ENCODE measurements at places on chromosomes 2 and 18. TPM values are rescaled to one million over a fixed set of nuclear protein-coding genes. Genes with fewer than 3 reads are reported as not detected.
A peak's percentile ranks its signal among the peaks of the same experiment; 100 is the strongest.

- no peaks in the 10 kb centered on the region for H3K27me3 ChIP-seq
- peak; percentile 74 for DNase-seq
- no peak overlapping the region for H3K27ac ChIP-seq
- H3K4me3 ChIP-seq: no peak overlapping the region
- no peaks in the 10 kb centered on the region for H3K36me3 ChIP-seq
- peaks cover 11% of the 10 kb centered on the region for H3K4me1 ChIP-seq
Observed at GRCh38 chr2:235026649-235027557, 75.1 kb downstream of the SH3BP4 start.

The MOGAT1 gene
- 1.7 TPM for total RNA-seq

DNA sequence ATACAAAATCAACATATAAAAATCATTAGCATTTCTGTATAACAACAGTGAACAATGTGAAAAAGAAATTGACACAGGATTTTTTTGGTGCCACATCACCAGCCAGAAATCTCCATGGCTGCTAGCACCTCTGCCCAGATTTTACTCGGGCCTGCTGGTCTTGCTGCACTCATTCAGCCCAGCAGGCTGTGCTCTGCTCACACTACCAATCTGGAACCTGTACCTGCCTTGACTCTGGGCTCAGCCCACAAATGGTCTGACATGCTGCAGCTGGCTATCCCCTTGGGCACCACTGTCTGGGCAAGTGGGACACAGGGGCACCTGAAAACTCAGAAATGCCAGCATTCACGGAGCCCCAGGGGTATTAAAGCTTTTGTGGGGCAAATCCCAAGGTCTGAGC is 392.5 kb upstream of the NRXN1 start:
- H3K27ac ChIP-seq: no peak overlapping the region
- H3K4me3 ChIP-seq: no peak overlapping the region
- no peaks in the 10 kb centered on the region for H3K36me3 ChIP-seq

- H3K27me3 ChIP-seq: no peaks in the 10 kb centered on the region
- H3K36me3 ChIP-seq: no peaks in the 10 kb centered on the region
- peaks cover 9% of the 10 kb centered on the region for H3K4me1 ChIP-seq
- peak; percentile 51 for DNase-seq
Observed at GRCh38 chr2:105744909-105745853, at the start of gene NCK2. TSS of gene NCK2 (plus strand) at chr2:105744912. CDS start at chr2:105855064, 110,152 bp downstream.

The FOXD4L1 gene
- total RNA-seq: not detected

- H3K36me3 ChIP-seq: no peaks in the 10 kb centered on the region
- no peaks in the 10 kb centered on the region for H3K27me3 ChIP-seq
- H3K27ac ChIP-seq: no peak overlapping the region
- H3K4me1 ChIP-seq: peaks cover 10% of the 10 kb centered on the region
Observed at GRCh38 chr2:62231541-62231940, 35.6 kb downstream of the B3GNT2 start.

The EVA1A gene
- 35.8 TPM for total RNA-seq

- DNase-seq: no peak
- H3K27me3 ChIP-seq: no peaks in the 10 kb centered on the region
- H3K4me3 ChIP-seq: no peak overlapping the region
- no peaks in the 10 kb centered on the region for H3K4me1 ChIP-seq
Observed at GRCh38 chr2:123696799-123697410, 328.2 kb upstream of the CNTNAP5 start.

DNA sequence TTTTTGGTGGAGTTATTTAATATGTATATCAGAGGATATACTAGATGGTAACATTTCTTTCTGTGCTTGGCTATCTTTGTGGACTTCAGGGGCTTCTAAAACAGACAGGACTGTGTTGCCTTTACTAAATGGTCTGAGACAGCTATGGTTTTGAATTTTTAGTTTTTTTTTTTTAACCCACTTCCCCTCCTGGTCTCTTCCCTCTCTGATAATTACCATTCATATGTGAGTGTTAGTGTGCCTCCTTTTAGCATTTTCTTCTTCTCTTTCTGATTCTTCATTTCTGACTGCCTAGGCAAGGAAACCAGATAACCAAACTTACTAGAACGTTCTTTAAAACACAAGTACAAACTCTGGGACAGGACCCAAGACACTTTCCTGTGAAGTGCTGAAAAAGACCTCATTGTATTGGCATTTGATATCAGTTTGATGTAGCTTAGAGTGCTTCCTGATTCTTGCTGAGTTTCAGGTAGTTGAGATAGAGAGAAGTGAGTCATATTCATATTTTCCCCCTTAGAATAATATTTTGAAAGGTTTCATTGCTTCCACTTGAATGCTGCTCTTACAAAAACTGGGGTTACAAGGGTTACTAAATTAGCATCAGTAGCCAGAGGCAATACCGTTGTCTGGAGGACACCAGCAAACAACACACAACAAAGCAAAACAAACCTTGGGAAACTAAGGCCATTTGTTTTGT is 52.7 kb downstream of the SMAD4 start:
- no peak for DNase-seq
- H3K4me3 ChIP-seq: no peak overlapping the region
- H3K27me3 ChIP-seq: no peaks in the 10 kb centered on the region
- no peaks in the 10 kb centered on the region for H3K4me1 ChIP-seq

- peak; percentile 45 for DNase-seq
- no peak overlapping the region for H3K4me3 ChIP-seq
- H3K36me3 ChIP-seq: no peaks in the 10 kb centered on the region
- no peaks in the 10 kb centered on the region for H3K27me3 ChIP-seq
Observed at GRCh38 chr2:179612108-179612507, 249.3 kb downstream of the ZNF385B start.

DNA sequence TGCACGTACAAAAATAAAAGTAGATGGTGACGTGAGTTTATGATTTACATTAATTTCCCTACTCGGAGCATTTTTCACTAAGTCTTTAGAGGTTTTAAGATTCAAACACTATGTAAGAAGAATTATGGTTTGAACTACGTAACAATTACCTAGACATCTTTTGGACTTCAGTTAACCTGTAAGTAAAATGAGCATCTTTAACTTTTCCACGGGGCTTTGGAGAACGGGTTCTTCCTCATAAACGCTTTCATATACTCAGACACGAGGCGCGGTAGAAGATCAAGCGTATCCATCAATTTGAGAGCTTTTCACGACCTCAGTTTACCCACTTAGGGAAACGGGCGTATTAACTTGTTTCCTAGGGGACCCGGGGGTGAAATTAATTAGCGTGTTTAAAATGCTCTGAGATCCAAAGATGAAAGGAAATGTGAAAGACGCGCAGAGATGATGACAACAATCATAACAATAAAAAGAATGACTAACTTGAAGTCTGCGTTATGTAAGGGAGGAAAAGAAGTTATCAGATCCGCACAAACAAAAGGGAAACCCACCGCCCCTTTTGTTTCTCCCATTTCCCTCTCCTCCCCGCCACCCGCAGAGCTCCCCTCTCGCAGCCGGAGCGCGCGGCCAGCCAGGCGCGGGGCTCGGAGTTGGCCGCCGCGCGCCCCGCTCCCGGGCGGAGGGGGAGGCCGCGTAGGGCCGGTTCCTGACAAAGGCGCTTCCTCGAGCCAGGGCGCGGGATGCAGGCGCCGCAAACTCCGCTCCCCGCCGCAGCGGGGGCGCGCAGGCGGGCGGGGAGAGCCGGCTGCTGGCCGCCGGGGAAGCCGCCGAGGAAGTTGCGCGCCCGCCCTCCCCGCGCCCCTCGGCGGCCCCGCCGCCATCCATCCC is 807 bp downstream of the PELI1 start:
- no peaks in the 10 kb centered on the region for H3K4me1 ChIP-seq
- peak overlapping the region; percentile 98 for H3K4me3 ChIP-seq
- H3K27me3 ChIP-seq: no peaks in the 10 kb centered on the region
- H3K36me3 ChIP-seq: no peaks in the 10 kb centered on the region
- peak; percentile 79 for DNase-seq

DNA sequence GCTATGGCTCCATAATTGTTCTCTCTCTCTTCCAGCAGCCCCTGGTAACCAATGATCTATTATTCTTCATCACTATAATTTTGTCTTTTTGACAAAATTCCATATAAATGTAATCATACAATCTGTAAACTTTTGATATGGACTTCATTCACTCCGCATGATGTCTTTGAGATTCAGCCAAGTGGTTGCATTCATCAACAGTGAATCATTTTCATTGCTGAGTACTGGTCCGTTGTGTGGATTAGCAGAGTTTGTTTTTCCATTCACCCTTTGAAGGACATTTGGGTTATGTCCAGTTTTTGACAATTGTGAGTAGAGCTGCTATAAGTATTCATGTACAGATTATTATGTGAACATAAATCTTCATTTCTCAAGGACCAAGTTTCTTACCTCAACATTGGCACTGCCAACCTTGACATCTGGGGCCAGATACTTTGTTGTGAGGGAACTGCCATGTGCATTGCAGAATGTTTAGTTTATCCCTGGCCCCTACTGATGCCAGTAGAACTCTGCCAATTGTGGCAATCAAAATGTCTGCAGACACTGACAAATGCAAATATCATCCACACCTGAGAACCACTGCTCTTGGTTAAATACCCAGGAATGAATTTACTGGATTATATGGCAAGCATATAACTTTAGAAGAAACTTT is 48.4 kb upstream of the BCL2L11 start:
- peak overlapping the region; percentile 47 for H3K27ac ChIP-seq
- H3K27me3 ChIP-seq: no peaks in the 10 kb centered on the region

The ARHGAP15 gene
- total RNA-seq: 74.3 TPM

The CAVIN2 gene
- 160 TPM for total RNA-seq

GRCh38 chr18:36757991-36758390 is 70.8 kb downstream of the TPGS2 start:
- H3K4me1 ChIP-seq: no peaks in the 10 kb centered on the region
- H3K27me3 ChIP-seq: no peaks in the 10 kb centered on the region
- no peak for DNase-seq
- H3K4me3 ChIP-seq: no peak overlapping the region
- H3K36me3 ChIP-seq: no peaks in the 10 kb centered on the region
- no peak overlapping the region for H3K27ac ChIP-seq

The DSG1 gene
- total RNA-seq: not detected

DNA sequence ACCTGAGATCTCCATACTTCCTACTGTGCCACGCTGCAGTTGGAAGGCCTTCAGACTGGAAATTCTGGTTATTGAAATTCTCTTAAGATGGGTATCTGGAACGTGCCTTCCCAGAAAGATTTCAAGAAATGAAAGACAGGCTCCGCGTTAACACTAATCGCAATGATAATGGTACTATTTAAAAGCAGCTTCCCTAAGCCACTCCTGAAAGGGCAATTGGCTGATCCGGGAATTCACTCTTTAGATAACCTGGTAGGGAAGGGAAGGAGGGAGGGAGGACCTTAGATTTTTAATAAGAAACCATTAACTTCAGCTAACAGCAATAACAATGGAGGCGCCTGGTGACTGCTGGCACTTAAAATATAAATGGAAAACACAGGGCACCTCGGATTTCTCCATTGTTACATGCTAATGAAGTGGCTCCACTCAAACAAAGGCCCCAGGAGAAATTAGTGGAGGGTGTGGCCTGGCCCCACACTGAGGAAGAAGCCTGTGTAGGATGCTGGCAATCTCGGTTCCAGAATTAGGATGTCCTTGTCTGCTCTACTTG is 22.5 kb upstream of the MTA3 start:
- no peak overlapping the region for H3K4me3 ChIP-seq
- no peaks in the 10 kb centered on the region for H3K4me1 ChIP-seq
- DNase-seq: peak; percentile 31
- H3K36me3 ChIP-seq: no peaks in the 10 kb centered on the region
- H3K27ac ChIP-seq: no peak overlapping the region

- H3K36me3 ChIP-seq: no peaks in the 10 kb centered on the region
- DNase-seq: no peak
- H3K4me1 ChIP-seq: no peaks in the 10 kb centered on the region
- H3K27me3 ChIP-seq: no peaks in the 10 kb centered on the region
- H3K4me3 ChIP-seq: no peak overlapping the region
Observed at GRCh38 chr2:75604484-75604883, 42.1 kb upstream of the MRPL19 start.

DNA sequence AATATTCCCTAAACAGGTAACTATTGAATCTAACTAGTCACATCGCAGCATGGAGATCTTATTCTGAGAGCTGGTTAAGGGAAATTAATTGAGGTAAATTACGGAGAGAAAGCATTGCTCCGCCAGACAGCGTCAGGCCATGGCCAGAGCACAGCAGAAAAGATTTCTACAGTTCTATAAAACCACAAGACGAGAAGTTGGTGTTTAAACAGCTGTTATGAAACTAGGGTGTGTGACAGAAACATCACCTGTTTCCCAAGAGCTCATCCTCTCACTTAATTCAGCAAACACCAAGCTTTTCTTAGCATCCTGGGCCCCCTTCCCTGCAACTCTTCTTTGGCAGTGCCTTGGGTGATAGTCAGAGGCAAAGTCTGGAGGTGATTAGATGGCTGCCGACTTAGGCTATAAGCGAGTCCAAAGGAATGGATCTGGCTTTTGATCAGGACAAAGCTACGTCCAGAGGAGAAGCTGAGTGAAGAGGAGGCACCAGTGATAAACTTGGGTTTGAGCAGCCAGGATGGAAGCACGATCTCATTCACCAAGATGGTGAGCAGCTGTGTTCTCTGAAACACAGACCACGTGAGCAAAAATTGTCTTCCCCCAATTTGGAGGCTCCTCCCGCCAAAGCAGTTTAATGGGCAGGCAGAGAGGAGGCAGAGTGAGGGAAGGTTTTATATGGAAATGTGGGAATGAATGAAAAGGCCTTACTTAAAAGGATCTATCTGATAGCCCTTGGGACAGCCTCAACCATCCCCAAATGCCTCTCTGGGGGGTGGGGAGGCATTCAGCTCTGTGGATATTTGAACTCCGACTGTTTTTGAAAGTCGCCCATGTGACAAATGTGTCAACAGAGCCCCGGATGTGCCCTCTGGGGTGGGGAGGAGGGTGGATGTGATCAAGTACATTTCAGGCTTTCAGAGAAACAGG is 57.8 kb downstream of the PKDCC start:
- no peaks in the 10 kb centered on the region for H3K36me3 ChIP-seq
- H3K4me1 ChIP-seq: peaks cover 15% of the 10 kb centered on the region
- H3K27me3 ChIP-seq: no peaks in the 10 kb centered on the region

The CSRNP3 gene
- 2.5 TPM for total RNA-seq

DNA sequence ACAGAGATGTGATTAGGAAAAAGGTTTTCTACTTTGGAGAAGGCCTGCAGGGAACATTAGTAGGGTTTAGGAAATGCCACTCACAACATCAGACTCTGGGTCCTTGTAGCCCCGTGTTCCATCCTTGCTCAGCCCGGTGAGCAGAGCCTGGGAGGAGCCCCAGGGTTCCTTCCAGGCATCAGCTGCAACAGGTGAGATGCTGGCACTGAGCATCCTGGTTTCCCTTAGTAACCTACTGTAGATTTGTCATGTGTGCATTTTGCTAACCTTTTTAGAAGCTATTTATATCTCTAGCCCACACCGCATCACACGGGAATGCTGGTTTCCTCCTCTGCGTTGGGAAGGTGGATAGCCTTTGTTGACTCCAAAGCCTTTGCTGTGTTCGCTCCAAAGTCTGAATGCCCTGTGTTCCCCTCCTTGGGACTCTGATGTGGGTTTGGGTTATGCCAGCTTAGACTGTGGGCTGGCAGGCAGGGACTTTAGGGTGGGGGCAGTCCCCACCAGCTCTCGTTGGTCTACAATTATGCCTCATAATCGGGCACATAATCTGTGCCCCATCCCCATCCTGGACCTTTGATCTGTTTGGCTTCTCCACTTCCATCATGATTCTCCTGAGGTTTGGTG is 69.3 kb downstream of the TMEM247 start:
- H3K27ac ChIP-seq: no peak overlapping the region
- peaks cover 17% of the 10 kb centered on the region for H3K4me1 ChIP-seq
- DNase-seq: no peak
- H3K4me3 ChIP-seq: no peak overlapping the region
- no peaks in the 10 kb centered on the region for H3K36me3 ChIP-seq

All from lung (tissue), 17 donors.